AG04450 (cell line): ENCODE measurements at places on chromosomes 5 and 9.

DNA sequence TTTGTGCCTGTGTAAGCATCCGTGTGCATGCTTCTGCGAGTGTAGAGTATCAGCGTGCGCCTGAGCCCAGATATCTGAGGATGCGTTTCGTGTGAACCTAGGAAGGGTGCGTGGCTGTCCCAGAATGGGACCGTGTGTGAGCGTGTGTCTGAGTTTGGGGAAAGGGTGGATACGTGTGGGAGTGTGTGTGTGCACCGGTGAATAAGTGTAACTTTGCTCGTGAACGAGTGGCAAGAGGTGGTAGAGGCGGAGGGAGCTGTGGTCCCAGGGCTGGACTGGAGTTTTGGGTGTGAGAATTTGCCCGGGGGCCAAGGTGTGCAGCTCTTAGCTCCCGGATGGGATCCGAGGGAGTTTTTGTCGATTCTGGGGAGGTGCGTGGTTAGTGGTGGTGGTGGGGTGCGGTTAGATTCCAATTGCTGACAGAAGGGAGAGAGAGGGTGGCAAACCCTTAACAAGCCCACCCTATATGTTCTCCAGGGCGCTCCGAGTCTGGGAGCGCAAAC lies 686 bp upstream of the COL27A1 start:
- no peak for DNase-seq

DNA sequence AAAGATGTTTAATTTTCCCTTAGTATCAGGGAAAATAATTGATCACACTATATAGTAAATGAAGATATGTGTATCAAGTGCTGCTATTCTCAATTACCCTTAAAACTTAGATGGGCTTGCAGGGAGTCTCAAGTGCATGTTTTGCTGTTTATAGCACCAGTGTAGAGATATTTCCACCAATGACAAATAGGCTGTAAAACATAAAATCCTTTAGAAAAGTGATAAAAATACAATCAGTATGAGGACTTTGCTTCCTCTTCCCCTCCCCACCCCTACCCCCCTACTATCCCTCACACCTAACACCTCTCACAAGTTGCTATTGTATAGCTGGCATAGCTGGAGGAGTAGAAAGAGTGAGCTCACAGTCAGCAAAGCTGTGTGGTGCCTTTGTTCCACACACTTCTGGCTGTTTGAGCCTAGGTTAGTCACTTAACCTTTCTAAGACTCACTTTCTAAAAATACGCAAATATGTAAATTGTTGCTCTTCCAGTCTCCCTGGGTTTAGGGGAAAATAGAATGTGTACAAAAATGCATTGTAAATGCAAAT lies 93.1 kb downstream of the PDE4D start:
- DNase-seq: no peak

GRCh38 chr9:14746626-14747025 lies 24.1 kb upstream of the CER1 start:
- DNase-seq: no peak

GRCh38 chr5:143931986-143932385 lies 120.0 kb downstream of the HMHB1 start:
- no peak for DNase-seq

GRCh38 chr9:22037954-22038690 lies 29.0 kb upstream of the CDKN2B start:
- no peak for DNase-seq

- DNase-seq: no peak
Measured at GRCh38 chr5:96007051-96007450, 45.4 kb upstream of the ELL2 start.

GRCh38 chr5:14175381-14175780 lies 32.2 kb downstream of the TRIO start:
- DNase-seq: no peak

DNA sequence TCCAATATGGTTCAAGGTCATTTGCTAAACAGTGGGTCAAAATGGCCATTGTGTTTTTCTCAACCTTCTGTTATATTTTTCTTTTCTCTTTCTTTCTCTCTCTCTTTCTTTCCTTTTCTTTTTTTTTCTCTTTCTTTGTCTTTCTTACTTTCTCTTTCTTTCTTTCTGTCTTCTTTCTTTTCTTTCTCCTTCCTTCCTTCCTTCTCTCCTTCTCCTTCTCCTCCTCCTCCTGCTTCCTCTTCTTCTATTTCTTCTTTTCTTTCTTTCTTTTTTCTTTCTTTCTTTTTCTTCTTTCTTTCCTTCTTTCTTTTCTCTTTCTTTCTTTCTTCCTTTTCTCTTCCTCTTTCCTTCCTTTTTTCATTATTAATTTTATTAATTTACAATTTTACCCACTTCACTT lies 619.5 kb downstream of the IRX1 start:
- DNase-seq: no peak

- DNase-seq: no peak
Measured at GRCh38 chr9:33114746-33115145, 38.3 kb upstream of the SMU1 start.

GRCh38 chr5:44614845-44615244 lies 193.9 kb upstream of the MRPS30 start:
- no peak for DNase-seq

DNA sequence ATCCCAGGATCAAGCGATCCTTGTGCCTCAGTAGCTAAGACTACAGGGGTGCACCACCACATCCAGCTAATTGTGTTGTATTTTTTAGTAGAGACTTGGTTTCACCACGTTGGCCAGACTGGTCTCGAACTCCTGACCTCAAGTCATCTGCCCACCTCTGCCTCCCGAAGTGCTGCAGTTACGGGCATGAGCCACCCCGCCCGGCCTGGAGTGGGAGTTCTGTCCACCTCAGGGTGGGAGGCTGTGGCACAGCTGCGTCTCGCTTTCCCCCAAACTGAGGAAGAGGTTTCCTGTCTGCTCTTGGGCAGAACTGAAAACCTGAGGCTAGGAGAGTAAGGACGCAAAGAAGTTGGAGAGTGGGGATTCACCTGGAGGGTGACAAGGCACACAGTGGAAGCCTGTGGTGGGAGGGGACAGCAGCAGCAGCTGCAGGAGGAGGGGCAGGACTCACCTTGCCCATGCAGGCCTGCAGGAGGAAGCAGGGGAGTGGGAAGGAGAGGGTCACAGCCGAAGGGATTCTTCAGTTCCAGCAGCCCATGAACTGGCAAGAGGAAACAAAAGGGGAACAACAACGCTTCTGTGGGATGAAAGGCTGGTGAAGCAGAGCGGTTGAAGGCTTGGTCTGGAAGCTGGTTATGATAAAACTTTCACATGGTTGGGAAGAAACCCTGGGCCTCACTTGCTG lies 181.4 kb downstream of the GAS1 start:
- DNase-seq: no peak

DNA sequence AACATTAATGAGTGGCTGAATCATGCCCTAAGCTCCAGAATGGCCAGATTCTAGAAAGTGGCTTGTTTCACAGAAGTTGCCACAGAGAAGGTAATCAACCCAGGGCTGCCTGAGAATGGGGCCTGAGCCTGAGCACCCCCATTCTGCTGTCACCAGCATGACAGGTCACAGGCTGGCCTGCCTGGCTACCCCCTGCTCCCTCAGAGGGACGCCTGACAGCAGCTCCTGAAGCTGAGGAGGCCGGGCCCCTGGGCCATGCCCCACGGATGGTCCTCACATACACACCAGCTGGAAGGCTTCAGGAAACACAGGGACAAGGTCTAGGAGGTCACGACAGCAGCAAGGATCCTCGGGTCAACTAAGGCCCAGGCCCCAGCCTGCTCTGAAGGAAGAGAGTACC lies 3.7 kb downstream of the GABRP start:
- DNase-seq: no peak

- no peak for DNase-seq
Measured at GRCh38 chr9:109966643-109967368, 186.8 kb downstream of the PALM2AKAP2 start.

- DNase-seq: no peak
Measured at GRCh38 chr5:149651686-149652085, 70.4 kb downstream of the ARHGEF37 start.

GRCh38 chr5:151085517-151086041 lies 4.7 kb upstream of the TNIP1 start:
- no peak for DNase-seq

DNA sequence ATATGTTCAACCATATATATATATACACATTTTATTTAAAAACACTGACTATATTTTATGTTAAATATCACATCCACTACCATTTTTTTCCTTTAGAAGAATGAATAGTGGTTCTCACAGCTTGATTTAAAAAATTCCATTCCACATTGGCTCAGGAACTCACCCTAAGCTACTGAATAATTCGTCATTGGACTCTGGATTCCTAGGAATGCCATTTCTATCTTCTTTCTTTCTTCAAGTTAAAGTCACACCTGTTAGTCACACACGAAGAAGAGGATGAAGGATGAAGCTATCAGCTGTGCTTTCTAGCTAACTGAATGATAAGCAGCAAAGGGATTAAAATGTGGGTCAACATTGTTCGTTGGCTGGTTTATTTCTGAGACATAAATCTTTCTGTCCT lies 7.9 kb downstream of the ELOVL7 start:
- no peak for DNase-seq

- no peak for DNase-seq
Measured at GRCh38 chr5:10489810-10490426, 48.2 kb downstream of the ROPN1L start.

DNA sequence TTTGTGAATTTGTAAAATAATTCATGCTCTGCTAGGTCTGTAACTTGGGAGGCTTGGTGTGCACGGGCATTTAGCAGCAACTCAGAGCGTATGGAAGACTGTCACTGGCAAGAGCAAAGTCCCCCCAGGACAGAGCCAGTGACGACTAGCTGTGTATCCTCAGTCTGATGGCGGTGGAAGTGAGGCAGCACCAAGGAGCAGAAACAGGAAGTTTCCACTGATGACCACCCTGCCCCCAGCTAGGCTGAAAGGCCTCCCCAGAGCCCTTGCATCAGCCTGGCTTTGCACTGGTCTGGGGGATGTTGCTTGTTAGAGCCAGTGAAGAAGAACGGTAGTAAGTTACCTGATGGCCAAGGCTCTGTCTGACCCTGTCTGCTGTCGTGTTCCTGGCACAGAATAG lies 66.8 kb upstream of the ABL1 start:
- no peak for DNase-seq

DNA sequence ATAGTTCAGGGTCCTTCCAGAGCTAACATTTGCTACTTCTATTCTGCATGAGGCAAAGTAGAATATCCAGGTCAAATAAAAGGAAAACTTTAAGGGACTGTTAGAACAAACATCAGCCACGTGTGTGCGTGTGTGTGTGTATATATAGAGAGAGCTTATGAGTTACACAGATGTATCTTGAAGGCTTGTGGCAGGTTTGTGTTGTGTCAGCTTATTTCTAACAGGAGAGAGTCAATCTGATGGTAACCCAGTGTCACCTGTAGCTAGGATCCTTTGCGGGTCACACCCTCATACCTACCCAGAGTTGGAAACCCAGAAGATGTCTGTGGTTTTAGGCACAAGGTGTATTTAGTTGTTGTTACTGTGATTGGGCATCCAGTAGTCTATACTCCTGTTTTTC lies 12.7 kb downstream of the POLR1E start:
- DNase-seq: no peak

- DNase-seq: no peak
Measured at GRCh38 chr9:69380811-69381210, 55.8 kb downstream of the ENTREP1 start.

DNA sequence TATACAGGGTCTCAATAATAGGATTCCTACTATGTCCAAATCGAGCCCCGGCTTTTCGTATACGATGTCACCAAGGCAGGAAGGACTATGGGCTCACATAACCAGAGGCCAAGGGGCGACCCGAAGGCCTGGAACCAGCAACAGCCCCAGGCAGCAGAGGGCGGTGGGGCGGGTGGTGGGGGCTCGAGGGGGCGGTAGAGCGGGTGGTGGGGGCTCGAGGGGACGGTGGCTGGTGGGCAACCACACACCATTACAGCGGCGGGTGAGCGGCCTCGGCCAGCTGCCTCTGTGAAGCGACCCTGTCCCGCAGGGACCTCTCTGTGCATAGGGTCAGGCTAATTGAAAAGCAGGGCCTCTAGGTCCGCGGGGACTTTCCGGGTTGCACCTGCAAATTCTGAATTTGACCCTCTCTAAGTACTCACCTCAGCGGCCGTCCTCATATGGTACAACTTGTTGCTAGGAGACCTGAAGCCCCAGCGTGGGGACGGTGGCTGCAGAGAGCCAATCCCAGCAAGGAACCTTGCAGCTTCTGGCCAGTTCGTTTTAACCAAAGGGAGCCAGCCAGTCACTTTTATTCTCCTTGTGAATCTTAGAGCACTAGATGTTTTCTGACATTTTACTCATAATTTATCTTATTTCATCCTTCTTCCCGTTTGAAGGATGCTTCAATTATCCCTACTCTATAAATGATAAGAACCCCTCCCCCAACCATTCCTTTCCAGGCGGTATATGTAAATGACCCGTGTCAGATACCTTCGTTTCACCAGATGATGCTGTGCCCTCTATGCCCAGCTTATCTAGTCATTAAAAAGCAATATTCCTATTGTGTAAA lies at the start of gene NME5:
TSS of gene NME5 (minus strand) at position 480 of the 832 bp plus-strand sequence. CDS start 648 bp downstream, outside the sequence.
- no peak for DNase-seq

DNA sequence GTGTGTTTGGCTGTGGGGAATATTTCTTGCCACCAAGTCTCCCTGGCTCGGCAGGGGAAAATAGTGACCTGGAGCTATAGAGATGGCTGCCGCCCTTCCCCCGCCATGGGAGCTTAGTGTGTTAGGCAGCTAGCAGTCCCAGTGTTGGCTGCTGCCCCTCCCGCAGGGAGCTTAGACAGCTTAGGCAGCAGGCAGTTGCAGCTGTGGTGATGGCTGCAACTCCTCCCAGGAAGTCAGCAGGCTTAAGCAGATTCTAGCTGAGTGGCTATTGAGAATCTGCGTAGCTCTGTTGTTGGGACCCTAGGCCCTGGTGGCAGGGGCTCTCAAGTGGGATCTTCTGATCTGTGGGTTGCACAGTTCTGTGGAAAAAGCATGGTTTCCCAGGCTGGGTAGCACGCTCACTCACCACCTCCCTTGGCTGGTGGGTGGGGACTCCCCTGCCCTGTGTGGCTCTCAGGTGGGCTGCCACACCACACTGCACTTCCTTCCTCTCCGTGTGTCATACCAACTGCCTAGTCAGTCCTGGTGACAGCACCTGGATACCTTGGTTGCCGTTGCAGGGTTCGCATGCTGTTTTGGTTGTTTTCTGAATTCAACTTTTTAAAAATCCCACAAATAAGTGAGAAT lies 9.3 kb downstream of the OR1N2 start:
- no peak for DNase-seq

DNA sequence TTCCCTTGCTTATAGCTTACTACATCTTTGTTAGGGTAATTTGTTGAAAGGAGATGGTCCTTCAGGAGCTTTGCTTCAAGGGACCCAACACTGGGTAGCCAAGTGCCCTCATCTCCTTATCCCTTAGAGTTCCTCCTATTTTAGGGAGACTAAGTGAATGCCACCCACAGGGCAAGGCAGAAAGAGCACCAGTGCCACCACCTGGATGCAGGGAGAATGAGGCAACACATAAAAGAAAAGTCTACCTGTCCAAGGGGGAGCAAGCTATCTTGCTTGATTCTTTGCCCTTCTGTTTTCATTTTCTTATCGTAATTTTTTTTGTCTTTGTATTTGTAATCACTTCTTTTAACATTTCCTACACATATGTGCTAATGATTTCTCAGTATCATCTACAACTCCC lies 205.5 kb downstream of the NPR3 start:
- peak; percentile 2 for DNase-seq

GRCh38 chr5:147175516-147176097 lies 59.2 kb upstream of the STK32A start:
- no peak for DNase-seq

GRCh38 chr5:145483212-145483611 lies 351.9 kb downstream of the PRELID2 start:
- no peak for DNase-seq
